ENCODE measurements at places on chromosomes 1 and 21. TPM values are rescaled to one million over a fixed set of nuclear protein-coding genes. Genes with fewer than 3 reads are reported as not detected.

Gene DNAH14
- 8.9 TPM for total RNA-seq

Gene MEX3A
- total RNA-seq = 4.8 TPM

Gene ATP6V1G3
- 0.22 TPM for total RNA-seq

Gene C1orf185
- not detected for total RNA-seq

Gene TMPRSS3
- not detected for total RNA-seq

Gene COQ8A
- 32.4 TPM for total RNA-seq

Gene HHAT
- 2.3 TPM for total RNA-seq

Gene LRRN2
- total RNA-seq = not detected

Gene CYP4Z1
- not detected for total RNA-seq

Gene TACSTD2
- 11.3 TPM for total RNA-seq

Gene TSPEAR
- total RNA-seq = 0.26 TPM

Gene SLAMF8
- total RNA-seq = under 0.01 TPM

Gene TRIM62
- 1.4 TPM for total RNA-seq

Measured in dermis lymphatic vessel endothelial cell (primary cell).